ENCODE measurements at places on chromosomes 3 and 15. TPM values are rescaled to one million over a fixed set of nuclear protein-coding genes. Genes with fewer than 3 reads are reported as not detected.
A peak's percentile ranks its signal among the peaks of the same experiment; 100 is the strongest.

- H3K36me3 ChIP-seq = no peaks in the 10 kb centered on the region
- no peak for DNase-seq
- no peak overlapping the region for H3K27ac ChIP-seq
- peaks cover 3% of the 10 kb centered on the region for H3K27me3 ChIP-seq
- no peak overlapping the region for H3K4me3 ChIP-seq
- H3K4me1 ChIP-seq = no peaks in the 10 kb centered on the region
Observed at GRCh38 chr3:85846940-85847339, 888.2 kb downstream of the CADM2 start.

Gene B3GNT5
- not detected for total RNA-seq

GRCh38 chr3:195450731-195451229 lies 8.0 kb upstream of the ACAP2 start:
- H3K36me3 ChIP-seq = no peaks in the 10 kb centered on the region
- DNase-seq = peak; percentile 47
- peak overlapping the region; percentile 30 for H3K4me3 ChIP-seq
- H3K27me3 ChIP-seq = no peaks in the 10 kb centered on the region

DNA sequence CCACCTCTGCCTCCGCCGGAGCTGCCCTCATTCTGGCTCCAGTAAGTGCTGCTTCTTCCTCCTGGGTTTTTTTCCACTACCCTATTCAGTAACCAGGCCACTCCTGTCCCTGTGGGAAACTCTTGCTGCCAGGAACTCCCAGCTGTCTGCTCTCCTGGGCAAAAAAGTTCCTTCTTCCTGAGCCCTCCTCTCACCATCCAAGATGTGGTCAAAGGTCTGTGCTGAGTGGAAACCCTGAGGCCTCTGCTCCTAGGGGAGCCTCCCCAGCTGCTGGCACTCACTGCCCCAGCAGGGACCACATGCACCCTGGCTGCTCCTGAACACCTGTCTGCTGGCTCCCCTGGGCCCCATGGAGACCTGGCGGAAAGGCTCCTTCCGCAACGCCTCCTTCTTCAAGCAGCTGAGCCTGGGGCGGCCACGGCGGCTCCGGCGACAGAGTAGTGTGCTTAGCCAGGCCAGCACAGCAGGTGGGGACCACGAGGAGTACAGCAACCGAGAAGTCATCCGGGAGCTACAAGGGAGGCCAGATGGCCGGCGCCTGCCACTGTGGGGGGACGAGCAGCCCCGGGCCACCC lies 454 bp downstream of the C15orf62 start:
- DNase-seq = no peak
- peaks cover 5% of the 10 kb centered on the region for H3K36me3 ChIP-seq
- peaks cover 2% of the 10 kb centered on the region for H3K27me3 ChIP-seq

Gene MESP2
- 0.25 TPM for total RNA-seq

GRCh38 chr3:99903869-99904268 lies 86.2 kb downstream of the CMSS1 start:
- H3K4me3 ChIP-seq = no peak overlapping the region
- DNase-seq = peak; percentile 23
- H3K36me3 ChIP-seq = peaks cover 5% of the 10 kb centered on the region
- H3K4me1 ChIP-seq = peaks cover 60% of the 10 kb centered on the region

- H3K4me3 ChIP-seq = no peak overlapping the region
- H3K4me1 ChIP-seq = peaks cover 25% of the 10 kb centered on the region
- H3K27ac ChIP-seq = no peak overlapping the region
- H3K27me3 ChIP-seq = no peaks in the 10 kb centered on the region
Observed at GRCh38 chr15:64455961-64456371, 4.4 kb upstream of the ZNF609 start.

GRCh38 chr3:10398341-10398740 lies 77.4 kb upstream of the SEC13 start:
- peaks cover 5% of the 10 kb centered on the region for H3K4me1 ChIP-seq
- H3K27me3 ChIP-seq = peaks cover 38% of the 10 kb centered on the region
- DNase-seq = no peak
- H3K4me3 ChIP-seq = no peak overlapping the region

Gene HRG
- not detected for total RNA-seq

Gene TEX55
- not detected for total RNA-seq

- H3K4me1 ChIP-seq = no peaks in the 10 kb centered on the region
- H3K4me3 ChIP-seq = no peak overlapping the region
- H3K27me3 ChIP-seq = no peaks in the 10 kb centered on the region
- H3K36me3 ChIP-seq = no peaks in the 10 kb centered on the region
- H3K27ac ChIP-seq = no peak overlapping the region
Observed at GRCh38 chr3:97187771-97188170, 373.4 kb downstream of the EPHA6 start.
